CD14-positive monocyte (primary cell): ENCODE measurements at places on chromosomes 5 and 9.

- peak; percentile 50 for DNase-seq
Observed at GRCh38 chr5:179766021-179766725, 27.6 kb upstream of the LTC4S start.

GRCh38 chr5:157232706-157233105, 33.2 kb upstream of the CYFIP2 start:
- DNase-seq: no peak

- DNase-seq: no peak
Observed at GRCh38 chr9:132857616-132858342, 20.3 kb downstream of the AK8 start.

GRCh38 chr5:38051711-38052511, 206.4 kb upstream of the EGFLAM start:
- no peak for DNase-seq

DNA sequence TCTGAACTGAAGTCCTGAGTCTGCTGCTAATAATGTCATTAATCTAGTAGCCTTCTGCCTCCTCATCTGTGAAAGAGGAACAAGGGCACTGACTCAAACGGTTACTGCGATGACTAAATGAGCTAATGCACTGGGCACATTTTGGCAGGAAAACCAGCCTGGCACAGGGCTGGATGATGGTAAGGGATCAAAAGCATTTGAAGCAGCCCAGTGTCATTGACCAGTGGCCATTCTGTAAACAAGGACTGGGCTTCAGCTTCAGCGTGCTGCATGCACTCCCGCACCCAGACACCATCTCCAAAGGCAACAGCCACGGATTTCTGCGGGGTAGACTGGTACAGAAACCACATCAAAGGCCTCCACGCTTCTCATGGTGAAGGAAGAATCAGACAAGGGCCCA, 8.0 kb downstream of the GCNT4 start:
- peak; percentile 6 for DNase-seq

DNA sequence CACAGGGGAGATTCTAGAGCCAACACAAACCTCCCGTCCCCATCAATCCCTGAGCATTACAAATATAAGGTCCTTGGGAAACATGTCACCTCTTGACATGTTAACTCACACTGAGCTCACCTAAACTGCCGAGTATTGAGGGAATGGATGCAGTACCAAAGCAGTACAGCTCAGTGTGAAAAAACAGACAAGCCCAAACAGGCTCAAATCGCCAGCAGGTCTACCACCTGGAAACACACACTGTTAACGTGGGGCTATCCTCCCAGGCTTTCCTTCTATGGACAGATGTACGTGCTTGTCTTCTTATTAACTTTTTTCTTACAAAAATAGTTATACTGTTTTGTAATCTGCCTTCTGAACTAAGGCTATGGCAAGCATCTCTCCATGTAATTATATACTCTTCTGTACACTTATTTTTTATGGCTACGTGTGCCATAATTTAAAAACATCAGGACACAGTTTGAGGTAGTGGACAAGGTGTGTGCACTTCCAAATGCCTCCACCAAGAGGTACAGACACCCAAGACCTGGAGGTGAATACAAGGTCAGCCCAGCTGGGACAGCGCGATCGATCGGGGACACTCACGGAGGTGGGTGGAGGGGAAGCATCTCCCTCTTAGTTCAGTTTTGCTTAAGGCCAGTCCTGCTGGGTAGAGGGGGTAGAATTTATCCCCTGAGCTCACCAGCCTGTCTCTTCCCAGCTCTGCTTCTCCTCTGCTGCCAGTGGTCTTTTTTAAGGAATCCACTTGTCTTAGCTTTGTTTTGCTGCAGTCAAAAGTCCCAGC, 76.5 kb downstream of the DAP start:
- no peak for DNase-seq

DNA sequence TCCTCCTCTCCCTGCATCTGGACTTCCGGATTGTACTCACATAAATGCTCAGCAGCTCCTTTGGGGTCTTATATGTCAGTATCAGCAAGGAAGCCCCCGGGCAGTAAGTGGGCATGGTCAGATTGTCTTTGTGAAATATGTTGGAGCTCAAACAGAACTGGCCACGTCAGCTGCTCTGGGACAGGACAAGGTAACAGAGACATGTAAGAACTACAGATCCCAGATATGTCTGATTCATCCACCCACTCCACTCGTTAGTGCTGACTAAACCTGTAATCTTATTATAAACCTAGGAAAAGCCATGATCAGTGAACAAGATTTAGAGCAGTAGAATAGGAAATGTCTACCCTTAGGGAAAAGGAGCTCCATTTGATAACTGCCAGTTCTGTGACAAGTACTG, 561.8 kb downstream of the CETN3 start:
- no peak for DNase-seq

DNA sequence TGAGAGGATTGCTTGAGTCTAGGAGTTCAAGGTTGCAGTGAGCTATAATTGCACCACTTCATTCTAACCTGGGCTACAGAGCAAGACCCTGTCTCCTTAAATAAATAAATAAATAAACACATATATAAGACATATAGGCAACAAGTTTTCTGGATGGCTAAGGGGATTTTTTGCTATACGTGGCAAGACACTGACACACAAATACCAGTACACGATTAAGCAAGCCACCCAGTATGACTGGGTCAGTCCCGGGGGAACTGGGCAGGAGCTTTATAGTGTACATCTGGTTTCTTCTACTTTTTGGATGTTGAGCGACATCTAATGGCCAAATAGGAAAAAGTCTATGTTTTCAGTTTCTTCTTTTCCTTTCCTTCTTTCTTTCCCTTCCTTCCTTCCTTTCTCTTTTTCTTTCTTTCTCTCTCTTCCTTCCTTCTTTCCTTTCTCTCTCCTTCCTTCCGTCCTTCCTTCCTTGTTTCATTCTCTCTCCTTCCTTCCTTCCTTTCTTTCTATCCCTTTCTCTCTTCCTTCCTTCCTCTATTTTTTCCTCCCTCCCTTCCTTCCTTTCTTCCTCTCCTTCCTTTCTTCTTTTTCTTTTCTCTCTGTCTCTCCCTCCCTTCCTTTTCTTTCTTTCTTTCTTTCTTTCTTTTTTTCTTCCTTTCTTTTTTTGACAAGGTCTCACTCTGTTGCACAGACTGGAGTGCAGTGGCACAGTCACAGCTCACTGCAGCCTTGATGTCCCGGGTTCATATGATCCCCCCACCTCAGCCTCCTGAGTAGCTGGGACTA, 47.0 kb upstream of the PLIN2 start:
- DNase-seq: peak; percentile 97

DNA sequence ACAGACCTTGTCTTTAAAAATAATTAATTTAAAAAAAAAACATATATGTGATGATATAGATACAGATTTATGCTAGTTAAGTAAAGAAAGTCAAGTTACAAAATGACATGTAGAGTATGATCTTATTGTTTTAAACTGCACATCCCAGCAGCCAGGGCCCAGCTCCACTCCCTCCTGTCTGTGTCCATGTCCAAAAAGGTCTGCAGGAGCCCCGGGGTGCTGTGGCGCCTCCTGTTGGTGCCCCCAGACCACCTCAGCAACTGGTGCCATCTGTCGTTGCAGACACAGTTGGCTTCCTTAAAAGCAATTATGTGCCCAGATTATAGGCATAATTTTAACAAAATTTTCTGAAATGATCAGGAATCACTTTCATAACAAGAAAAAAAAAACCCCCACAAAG, 33.3 kb downstream of the IPPK start:
- DNase-seq: no peak

DNA sequence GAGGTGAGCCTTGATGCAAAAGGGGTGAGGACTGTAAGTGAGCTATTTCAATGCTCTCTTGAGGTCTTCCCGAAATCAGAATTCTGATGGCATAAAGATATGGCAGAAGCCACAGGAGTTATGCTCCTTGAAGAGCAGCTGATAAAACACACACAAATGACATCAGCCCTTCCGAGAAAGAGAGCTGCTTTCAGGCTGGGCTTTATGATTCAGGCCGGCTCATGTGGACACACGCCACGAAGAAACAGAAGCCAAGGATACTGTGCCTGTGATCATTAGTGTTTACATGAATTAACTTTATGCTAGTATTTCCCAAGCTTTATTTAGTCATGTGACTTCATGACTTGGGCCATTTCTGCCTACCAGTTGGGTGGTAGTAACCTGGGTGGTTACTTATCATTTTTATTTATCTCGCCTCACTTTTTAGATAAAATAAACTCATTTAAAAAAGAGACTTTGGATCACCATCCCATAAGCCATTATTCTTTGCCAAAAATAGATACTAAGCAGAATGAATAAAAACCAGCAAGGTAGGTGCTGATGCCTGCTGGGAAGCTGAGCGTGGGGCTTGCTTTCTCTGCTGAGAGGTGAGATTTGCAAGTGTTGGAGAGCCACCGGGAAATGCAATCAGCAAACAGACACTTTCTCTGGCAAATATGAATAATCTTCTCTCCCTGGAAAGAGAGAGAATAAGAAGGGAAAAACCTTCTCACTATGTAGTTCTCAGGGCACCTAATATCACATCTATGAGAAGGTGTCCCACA, 73.0 kb upstream of the SLC25A51 start:
- DNase-seq: no peak

DNA sequence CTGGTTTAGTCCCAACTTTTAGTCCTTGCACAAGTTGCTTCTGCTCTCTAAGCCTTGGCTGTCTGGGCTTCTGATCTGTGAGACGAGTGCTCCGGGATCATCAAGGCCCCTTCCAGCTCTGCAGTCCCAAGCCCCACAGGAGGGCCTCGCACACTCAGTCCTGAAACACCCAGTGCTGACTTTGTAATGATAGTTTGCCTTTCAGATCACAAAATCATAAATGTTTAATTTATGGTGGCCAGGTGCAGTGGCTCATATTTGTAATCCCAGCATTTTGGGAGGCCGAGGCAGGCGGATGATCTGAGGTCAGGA, 95.9 kb upstream of the SLC25A48 start:
- DNase-seq: no peak

GRCh38 chr9:127753622-127754021, 18.5 kb upstream of the TOR2A start:
- no peak for DNase-seq

- DNase-seq: no peak
Observed at GRCh38 chr5:82858151-82859025, 218.8 kb downstream of the TMEM167A start.

- DNase-seq: no peak
Observed at GRCh38 chr5:151758141-151758429, 346 bp downstream of the ATOX1 start.

GRCh38 chr9:96113032-96113431, 188.9 kb downstream of the HSD17B3 start:
- DNase-seq: no peak

DNA sequence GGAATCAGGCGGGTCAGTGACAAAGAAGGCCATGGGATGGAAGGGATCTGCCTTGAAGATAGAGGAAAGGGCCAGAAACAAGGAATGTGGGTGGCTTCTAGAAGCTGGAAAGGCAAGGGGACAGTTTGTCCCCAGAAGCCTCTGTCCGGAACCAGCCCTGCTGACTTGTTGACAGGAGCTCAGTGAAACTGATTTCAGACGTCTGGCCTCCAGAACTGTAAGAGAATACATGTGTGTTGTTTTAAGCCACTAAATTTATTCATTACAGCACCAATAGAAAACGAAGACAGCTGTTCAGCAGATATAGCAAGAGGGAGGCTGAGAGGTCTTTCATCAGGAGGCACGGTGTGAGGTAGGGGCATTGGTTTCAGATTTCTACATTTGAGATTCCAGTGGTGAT, 422.5 kb downstream of the KDM4C start:
- DNase-seq: no peak

- DNase-seq: no peak
Observed at GRCh38 chr9:111148052-111149017, 110.1 kb upstream of the LPAR1 start.

GRCh38 chr5:30736669-30737068, 456.8 kb upstream of the CDH6 start:
- no peak for DNase-seq

DNA sequence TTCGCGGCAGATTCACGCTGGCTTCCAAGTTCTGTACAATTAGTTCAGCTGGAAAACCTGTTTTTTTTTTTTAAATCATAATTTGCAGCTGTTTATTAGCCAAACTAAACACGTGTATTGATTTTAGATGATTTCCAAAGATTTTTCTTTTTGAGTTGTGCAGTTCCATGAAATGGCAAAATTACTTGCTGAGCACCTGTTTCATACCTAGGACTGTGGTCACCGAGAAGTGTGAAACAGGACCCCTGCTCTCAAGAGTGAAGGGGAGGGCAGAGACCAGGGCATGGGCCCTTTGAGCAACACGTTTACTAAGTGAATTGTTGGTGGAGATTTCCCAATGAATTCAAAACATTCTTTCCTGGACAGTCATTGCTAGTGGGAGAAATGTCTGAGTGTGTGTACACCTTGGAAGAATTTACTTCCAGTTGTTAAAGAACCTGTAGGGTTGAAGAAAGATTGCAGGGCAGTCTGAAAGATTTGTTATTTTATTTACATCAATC, 688 bp downstream of the SNX24 start:
- no peak for DNase-seq

DNA sequence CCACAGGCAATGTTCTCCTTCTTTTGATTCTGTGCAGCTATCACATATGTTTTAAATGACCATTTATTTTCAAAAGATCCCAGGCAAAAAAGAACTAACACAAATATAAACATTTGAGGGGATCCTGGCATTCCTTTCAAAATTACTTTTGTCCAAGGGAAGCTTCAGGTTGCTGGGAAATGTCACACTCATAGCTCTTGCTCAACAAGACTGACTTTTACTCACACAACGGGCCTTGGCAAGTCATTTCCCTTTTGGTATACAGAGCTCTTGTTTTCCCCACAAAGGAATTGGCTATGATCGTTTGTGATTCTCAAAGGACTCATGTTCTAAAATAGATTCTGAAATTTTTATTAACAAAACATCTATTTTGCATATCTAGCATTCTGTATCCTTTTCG, 4.5 kb upstream of the PALM2AKAP2 start:
- DNase-seq: no peak

DNA sequence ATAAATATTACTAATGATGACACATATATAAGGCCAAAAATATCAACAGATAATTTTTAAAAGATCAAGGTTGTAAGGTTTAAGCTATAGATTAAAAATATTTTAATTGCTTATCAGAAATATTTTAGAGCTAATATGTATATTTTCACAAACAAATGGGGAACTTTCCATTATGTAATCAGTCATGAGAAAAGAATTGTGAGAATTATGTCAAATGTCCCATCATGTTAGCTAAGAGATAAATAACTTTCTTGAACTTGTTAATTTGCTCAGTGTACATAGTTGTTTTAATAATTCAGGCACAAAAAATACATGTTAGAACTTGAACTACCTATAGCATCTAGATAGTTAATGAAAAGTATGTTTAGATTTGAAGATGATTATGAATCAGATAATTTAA, 67.7 kb downstream of the SYK start:
- DNase-seq: no peak

GRCh38 chr9:99660191-99660636, 161.5 kb upstream of the NR4A3 start:
- DNase-seq: peak; percentile 89

- no peak for DNase-seq
Observed at GRCh38 chr5:112906637-112907036, 15.4 kb downstream of the REEP5 start.
